ENCODE measurements at places on chromosomes 16 and 17.
A peak's percentile ranks its signal among the peaks of the same experiment; 100 is the strongest.

DNA sequence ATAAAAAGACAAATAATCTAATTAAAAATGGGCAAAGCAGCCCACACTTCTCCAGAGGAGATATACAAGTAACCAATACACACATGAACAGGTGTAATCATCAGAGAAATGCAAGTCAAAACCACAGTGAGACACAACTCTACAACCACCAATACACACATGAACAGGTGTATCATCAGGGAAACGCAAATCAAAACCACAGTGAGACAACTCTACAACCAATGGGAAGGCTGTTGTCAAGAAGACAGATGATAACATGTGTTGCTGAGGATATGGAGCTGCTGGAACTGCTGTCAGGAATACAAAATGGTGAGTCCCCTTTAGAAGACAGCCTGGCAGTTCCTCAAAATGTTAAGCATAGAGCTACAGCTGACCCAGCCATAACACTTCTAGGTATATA is 22.5 kb upstream of the ENGASE start:
- DNase-seq = no peak

GRCh38 chr16:57366544-57367040 is 5.7 kb upstream of the CX3CL1 start:
- DNase-seq = no peak

GRCh38 chr16:23343643-23344612 is 41.8 kb downstream of the SCNN1B start:
- no peak for DNase-seq

- no peak for DNase-seq
These were observed 115.1 kb downstream of the SOCS1 start for GRCh38 chr16:11140867-11141266.

- DNase-seq = no peak
These were observed 22.3 kb upstream of the MPRIP start for GRCh38 chr17:17019891-17020456.

GRCh38 chr17:28216528-28216927 is 102.5 kb upstream of the TMEM97 start:
- DNase-seq = no peak

- DNase-seq = no peak
These were observed 27.1 kb downstream of the GABARAPL2 start for GRCh38 chr16:75593308-75593707.

GRCh38 chr17:416293-417206 is 63.9 kb upstream of the RPH3AL start:
- DNase-seq = no peak

GRCh38 chr17:37741341-37742115 is 3.3 kb downstream of the HNF1B start:
- DNase-seq = no peak

DNA sequence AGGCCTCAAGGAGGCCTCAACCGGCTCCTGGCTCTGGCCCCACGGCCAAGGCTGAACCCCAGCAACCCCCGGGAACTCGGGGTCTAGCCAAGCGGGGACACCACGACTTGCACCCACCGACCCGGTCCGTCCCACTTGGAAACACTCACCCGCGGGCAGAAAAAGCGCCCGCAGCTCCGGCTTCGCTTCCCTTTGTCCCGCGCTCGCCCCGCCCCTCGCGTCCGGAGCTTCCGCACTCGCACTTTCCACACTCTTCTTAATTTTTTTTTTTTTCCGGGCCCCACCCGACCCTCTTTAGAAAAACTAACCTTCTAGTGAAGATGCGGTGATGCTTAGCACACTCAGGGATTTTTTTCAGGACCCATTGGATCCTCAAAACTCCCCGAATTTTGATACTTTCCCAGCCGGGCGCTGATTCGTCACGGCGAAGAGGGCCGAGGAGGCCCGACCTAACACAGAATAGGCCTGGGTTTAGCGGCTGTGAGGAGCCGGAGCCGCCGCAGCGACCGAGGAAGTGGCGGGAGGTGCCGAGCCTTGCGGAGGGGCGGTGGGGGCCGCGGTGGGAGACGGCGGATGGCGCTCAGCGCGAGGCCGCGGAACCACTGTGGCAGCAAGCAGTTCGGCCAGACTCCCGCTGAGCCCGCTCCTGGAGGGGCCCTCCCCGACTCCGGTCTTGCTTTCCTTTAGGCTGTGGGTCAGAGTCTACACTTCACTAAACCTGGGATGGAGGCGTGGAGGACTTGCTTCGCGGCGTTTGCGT is at the start of gene SMARCE1:
TSS of gene SMARCE1 (minus strand) at position 195 of the 760 bp plus-strand sequence. CDS start 2,016 bp downstream, outside the sequence.
- peak; percentile 73 for DNase-seq

- no peak for DNase-seq
These were observed 67.8 kb downstream of the TMEM100 start for GRCh38 chr17:55654821-55655220.

GRCh38 chr17:6910987-6911603 is 79.6 kb upstream of the TEKT1 start:
- peak; percentile 31 for DNase-seq

DNA sequence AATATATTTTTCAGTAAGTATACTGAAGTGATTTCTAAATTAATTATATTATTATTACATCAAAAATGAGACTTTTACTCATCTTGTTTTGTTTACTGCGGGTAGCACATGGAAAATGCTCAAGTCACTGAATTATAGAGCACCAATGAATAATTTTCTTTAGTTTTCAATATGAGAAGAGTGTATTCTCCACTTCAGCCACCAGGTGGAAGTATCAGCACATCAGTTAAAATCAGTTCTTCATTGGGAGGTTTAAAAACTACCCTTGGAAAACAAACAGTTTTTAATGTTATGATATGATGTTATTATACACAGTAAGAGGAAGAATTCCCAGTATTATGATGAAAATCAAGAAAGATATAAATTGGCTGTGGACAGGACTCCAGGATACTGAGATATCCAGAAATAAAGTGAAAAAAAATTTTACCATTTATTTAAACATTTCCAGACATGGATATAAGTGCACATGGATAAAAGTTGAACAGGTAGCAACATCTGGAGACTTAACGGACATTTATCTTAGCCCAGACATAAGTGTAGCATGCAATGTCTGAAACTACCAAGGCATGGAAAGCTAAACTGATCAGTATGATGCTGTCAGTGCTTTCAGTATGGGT is 467.3 kb downstream of the KCNJ2 start:
- DNase-seq = peak; percentile 37

DNA sequence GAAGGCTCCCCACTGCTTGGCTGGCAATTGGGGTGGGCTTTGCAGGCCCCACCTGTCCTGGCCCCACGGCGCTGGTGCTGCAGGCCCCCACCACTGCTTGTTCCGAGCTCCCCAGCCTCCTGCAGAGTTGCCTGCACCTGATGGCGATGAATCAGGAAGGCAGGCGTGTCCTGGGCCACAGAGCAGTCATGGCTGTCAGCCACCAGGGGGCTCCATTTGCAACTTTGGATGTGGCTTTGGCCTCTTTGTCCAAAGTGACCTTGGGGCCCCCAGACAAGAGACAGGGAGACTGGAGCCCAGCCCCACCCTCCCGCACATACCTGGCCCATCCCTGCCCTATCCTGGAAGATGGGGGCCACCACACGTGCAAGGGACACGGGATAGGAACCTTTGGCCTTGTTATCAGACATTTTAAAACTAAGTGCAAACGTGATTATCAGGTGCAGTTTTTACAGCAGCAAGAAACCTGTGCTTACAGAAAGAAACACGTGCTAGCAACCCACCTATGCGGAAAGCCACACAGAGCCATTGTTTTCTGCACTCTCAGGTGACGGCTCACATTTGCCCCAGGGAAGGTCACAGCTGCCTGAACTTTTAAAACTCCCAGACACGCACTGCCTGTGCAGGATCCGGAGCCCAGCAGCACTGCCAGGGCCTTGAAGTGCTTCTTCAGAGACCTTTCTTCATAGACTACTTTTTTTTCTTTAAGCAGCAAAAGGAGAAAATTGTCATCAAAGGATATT is at the start of gene DNASE1:
TSS of gene DNASE1 (plus strand) at position 443 of the 743 bp plus-strand sequence. CDS start 683 bp downstream, outside the sequence.
- DNase-seq = no peak

GRCh38 chr16:22318690-22319358 is 21.6 kb downstream of the POLR3E start:
- DNase-seq = no peak

GRCh38 chr17:14793237-14793636 is 471.9 kb downstream of the PMP22 start:
- DNase-seq = no peak

- DNase-seq = peak; percentile 61
These were observed 26.2 kb downstream of the ANKRD40 start for GRCh38 chr17:50681263-50682200.

DNA sequence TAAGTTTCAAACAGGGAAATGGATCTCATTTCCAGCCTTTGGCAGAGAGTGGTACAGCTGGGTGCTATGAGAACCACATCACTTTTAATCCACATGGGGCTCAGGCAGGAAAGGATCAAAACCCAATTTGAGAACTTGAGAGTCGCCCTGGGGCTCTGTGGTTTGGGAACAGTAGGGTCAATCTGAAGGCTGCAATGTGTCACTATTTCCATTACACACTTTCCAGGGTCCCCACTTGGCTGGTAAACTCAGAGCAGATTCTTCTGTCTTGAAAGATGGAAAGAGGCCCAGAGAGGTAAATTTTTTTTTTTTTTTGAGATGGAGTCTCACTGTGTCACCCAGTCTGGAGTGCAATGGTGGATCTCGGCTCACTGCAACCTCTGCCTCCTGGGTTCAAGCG is 6.7 kb upstream of the HIGD1B start:
- no peak for DNase-seq

DNA sequence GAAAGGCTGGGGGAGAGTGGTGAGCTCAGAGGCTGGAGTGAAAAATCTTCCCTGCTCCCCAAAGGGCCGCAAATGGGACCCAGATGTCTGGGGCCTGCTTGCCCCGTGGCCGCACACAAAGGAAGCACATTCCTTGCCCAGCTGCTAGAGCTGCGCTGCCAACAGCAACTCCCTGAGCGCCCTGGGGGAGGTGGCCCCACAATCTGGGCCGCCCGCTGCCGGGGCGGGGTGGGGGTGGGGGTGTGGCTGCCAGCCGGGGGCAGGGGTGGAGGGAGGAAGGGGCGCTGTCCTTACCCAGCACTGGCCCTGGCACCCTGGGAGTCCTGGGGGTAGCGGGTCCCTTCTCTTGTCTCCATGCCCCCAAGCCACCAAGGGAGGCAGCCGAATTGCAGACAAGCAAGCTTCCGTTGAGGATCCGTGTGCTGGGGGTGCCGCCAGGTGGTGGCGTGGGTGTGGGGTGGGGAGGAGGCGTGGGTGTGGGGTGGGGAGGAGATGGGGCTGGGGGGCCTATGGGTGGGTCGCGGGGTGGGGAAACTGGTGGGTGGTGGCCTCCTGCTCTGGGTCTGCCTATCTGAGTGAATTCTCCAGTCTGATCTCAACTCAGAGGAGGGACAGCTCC is 48.4 kb upstream of the PABPN1L start:
- DNase-seq = no peak

All from kidney glomerular epithelial cell (primary cell).